ENCODE measurements at places on chromosomes 2 and 18.

GRCh38 chr2:77418537-77418936 lies 103.6 kb downstream of the LRRTM4 start:
- no peak for DNase-seq

- no peak for DNase-seq
Observed at GRCh38 chr18:25813110-25813509, 277.3 kb downstream of the SS18 start.

GRCh38 chr2:132515010-132515409 lies 98.4 kb downstream of the GPR39 start:
- DNase-seq: no peak

DNA sequence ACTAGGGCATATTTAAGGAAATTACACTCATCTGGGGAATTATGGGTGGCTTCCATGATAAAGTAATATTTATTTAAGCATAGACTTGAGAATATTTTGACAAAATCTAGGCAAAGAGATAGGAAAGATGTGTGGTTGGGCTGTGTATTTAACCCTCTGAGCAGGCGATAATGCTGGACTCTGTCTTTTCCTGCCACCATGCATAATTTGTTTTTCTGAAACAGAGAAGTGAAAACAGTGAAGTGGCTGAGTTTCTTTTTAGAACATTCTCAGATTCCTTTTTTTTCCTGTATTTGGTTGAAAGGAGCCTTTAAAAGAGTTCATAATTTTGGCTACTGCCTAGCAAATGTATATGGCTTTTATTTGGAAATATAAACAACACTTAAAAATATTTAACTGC lies 104.8 kb upstream of the CDH19 start:
- no peak for DNase-seq

- no peak for DNase-seq
Observed at GRCh38 chr2:157307021-157307420, 18.6 kb downstream of the ERMN start.

DNA sequence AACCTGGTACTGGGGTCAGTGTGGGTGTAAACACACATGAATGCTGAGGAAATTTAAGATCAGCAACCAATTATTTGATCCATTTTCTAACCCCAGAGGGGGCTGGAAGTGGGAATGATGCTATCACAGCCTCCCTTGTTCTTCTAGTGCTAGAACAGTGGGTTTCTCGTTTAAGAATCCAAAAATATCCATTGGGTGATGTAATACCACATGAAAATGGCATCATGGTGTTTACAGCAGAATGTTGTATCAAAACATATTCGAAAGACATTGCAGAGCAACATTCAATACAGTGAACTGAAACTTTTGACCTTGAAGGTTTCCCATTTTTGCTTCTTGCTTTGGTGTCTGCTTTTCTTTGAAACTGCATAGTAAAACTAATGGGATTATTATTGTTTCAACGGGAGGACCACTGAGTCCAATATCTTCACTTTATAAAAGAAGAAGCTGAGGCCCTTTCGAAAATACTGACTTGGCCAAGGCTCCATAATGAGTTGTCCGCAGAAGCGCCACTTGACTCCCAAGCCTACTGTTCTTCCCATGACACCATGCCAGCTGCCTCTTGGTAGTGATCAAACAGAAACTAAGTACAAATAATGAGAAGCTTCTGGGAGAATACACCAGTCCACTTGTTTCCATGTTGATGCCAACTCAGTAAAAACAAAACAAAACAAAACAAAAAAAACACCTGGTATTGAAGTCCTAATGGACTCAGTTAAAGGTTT lies 106.1 kb downstream of the COLEC12 start:
- no peak for DNase-seq

GRCh38 chr2:8767324-8767723 lies 70.1 kb downstream of the KIDINS220 start:
- DNase-seq: no peak

DNA sequence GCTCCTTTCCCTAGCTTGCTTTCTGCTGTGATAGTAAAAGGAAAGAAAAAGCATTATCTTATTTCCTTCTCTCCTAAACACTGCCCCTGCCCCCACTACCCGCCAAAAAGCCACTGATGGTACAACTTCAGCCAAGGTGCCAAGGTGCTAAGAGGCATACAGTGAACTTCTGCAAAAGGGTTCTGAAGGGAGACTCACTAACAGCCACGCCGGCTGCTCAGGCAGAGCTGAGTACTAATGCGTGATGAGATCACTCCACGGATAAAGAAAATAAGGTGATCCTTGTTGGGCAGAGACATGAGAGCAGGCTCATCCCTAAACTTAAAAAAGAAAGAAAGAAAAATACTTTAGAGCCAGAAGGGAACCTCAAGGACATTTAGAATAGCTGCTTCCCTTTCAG lies 60.5 kb upstream of the PXDN start:
- DNase-seq: no peak

DNA sequence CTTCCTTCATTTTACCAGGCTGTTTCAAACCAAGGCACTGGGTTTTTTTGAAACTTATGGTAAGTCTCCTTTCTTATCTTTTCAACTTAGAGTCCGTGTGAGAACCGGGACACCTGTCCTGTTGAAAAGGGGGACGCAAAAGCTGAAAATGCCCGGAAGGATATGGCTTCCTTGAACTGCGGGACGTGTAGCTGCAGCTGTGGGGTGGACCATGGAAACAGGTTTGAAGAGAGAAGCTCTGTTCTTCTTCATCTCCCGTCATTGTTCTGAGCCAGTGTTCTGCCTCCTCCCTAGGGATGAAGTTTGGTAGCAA lies 29.5 kb upstream of the DNAJC27 start:
- DNase-seq: no peak

DNA sequence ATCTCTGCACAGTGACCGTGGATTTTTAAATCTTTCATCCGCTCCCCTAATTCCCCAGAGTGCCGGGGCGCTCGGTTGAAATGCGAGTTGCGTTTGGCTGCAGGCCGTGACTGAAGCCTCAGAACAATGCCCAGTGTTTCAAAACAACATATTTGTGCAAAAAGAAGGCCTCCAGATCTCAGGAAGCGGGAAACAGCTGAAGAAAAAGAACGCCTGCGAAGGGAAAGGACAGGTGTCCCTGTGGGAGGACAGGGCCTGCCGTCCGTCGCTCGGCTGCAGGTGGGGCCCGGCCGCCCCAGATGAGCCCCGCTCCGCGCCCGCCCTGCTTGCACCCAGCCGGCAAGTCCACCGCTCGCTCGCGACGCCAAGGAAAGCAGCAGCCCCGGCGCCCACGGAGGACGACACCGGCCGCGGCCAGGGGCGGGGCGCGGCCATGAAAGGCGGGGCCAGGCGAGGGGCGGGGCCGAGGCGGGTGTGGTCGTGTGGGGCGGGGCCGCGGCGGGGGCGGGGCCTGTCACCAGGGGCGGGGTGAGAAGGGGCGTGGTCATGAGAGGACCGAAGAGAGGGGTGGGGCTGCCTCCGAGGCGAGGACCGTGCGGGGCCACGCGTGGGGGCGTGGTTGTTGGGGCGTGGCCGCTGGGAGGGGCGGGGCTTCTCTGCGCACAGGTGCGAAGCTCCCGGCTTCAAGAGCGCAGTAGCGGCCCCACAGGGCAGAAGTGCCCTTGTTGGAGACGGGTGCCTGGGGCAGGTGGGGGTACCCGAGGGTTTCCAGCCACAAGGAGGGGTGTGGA lies 17.6 kb upstream of the BOK start:
- DNase-seq: peak; percentile 82

Measured in BE2C (cell line).